ENCODE measurements at places on chromosomes 6 and 20.

GRCh38 chr20:23156170-23156841 lies 70.2 kb upstream of the CD93 start:
- no peak for DNase-seq

DNA sequence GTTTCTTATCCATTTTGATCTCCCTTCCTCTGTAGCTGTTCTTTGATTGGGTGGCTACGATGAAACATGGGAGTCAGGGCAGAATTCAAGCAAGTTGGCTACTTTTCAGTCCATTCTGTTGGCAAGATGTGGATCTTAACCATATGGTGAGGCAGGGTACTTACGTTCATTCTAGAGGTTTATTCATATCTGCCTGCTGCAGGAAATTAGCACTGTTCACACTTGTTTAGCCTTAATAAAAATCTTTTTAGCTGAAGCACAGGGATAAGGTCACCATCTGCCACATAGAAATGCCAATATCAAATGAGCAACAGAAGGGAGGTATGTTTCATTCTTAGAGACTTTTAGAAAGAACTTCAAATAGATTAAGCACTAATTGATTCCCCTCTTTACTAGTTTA lies 83.9 kb downstream of the GRIK2 start:
- no peak for DNase-seq

- no peak for DNase-seq
Measured at GRCh38 chr6:37788259-37788658, 31.3 kb upstream of the ZFAND3 start.

- DNase-seq: no peak
Measured at GRCh38 chr20:36399969-36400545, 93.9 kb downstream of the DLGAP4 start.

DNA sequence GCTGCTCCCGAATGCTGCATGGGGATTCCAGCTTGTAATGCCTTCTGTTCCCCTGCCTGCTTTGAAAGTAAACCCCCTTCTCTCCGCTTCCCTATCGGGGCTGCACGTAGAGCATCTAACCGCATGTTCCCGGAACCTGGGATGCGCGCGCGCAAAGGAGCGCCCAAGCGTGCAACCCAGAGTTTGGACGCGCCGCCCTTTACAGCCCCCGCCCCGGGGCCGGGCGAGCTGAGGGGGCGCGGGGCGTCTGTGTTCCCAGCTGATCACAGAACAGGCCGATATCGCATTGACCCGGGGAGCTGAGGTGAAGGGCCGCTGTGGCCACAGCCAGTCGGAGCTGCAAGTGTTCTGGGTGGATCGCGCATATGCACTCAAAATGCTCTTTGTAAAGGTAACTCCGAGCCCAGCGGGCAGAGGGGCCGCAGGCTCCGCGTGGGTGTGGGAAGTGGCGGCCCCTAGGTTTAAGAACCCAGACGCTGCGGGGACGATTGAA lies 1.4 kb downstream of the LAMP5 start:
- no peak for DNase-seq

- DNase-seq: no peak
Measured at GRCh38 chr20:50027611-50028105, 44.9 kb downstream of the SNAI1 start.

- DNase-seq: no peak
Measured at GRCh38 chr20:48181261-48181935, 396.1 kb upstream of the SULF2 start.

- no peak for DNase-seq
Measured at GRCh38 chr20:63536997-63537524, at the start of gene PTK6. Gene PTK6 (minus strand): TSS chr20:63537376. CDS start chr20:63537314, 62 bp downstream.

GRCh38 chr6:95279616-95280015 lies 297.7 kb upstream of the MANEA start:
- DNase-seq: no peak

DNA sequence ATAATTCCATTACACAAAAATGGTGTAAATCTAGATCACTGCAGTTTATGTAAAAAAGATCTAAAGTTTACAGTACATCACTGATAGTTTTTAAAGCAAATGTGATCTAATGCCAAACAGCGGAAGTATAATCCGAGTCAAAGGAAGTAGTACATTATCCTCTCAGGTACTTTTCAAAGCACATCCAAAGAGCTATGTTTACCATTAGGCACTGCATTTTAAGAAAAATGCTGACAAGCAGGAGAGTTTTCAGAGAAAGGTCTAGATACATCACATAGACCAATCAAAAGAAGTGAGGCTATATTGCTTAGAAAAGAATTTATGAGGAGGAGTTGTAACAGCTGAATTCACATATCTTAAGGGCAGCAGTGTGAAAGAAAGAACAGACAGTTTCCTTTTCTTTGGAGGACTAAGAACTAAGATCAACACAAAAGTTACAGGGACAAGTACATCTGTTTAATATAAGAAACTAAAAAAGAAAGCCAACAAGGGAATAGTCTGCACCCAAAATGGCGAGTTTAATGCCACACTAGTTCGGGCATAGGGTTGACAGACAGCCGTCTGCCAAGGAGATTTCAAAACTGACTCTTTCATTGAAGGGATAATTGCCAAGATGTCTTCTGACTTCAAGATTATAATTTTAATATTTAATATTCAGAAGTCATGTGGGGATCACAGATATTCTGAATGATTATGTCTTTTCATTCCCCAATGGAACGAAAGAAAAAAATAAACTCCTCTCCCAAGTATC lies 1.4 kb downstream of the ZNF184 start:
- DNase-seq: no peak

DNA sequence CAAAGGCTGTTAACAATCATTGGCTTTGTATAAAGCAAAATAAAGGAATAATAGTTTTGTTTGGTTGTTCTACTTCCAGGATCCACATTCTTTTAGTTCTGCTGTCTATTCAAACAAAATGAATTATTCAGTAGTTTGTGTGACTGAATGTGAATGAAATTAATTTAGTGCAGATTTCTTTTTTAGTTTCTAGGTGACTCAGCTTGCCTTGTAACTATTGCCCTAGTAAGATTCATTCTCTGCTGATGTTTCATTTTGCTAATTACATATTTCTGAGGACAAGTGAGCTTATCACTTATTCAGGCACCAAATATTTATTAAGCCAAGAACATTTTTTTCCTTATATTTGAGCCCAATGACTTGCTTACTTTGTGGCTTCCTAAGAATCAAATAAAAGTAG lies 46.5 kb upstream of the RIPOR2 start:
- no peak for DNase-seq

DNA sequence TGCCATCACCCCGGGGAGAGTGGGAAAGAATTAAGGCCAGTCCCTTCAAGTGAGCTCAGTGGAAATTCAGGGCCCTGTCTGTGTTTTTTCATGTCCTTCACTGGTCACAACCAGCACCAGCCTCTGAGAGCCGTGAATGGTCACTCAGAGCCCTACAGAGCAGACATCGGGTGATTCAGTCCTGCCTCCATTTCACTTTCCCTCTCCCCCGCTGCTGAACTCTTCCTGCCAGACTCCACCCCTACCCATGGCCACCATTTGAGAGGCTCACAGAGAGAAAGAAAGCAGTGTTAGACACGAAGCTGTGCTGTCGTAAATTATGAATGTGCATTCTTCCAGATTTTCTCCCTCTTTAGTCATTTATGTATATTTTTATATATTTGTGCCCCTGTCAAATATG lies 5.4 kb downstream of the R3HDML start:
- no peak for DNase-seq

DNA sequence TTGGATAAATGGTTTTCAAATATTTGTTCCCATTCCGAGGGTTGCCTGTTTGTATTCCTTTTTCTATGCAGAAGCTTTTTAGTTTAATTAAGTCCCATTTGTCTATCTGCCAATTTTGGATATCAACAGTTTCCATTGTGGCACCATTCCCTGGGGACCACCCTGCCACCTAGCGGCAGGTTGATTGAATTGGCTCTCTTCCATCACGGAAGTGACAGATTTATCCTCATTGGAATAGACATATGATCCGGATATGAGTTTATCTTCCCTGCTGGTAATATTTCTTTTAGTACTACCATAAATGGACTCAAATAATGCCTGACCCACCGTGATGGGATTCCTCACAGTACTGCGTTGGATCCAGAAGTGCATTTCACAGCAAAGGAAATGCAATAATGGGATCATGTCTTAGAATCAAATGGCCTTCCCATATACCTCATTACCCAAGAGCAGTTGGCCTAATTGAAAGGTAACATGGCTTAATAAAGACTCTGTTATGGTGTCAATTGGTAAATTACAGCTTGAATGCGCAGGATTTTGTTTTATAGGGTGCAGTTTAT lies 327.0 kb downstream of the BMP2 start:
- DNase-seq: no peak
